Upper lobe of left lung (tissue), 6 donors: ENCODE measurements at places on chromosomes 1 and 21.

DNA sequence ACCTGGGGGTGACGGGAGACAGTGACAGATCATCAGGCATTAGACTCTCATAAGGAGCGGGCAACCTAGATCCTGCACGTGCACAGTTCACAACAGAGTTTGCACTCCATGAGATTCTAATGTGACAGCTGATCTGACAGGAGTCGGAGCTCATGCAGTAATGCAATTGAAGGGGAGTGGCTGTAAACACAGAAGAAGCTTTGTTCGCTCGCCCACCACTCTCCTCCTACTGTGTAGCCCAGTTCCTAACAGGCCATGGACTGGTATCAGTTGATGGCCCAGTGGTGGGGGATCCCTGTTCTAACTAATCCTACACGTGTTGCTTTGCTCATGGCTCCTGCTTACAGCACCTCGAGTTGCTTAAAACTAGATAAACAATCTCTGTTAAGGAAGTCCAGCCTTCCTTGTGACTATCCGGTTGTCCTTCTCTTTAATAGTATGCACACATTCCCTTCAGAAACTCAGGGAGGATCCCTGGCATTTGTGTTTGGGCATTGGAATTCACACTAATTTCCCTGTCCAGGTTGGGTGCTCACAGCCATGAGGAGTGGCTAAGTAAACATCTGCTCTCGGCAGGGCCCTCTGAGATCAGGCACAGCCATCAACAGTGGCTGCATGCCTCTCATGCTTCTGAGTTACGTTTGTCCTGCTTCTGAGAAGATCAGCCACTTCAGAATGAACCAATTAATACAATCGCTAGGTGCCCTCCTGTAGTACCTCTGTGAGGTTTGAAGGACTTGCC lies 21.1 kb upstream of the F3 start:
- DNase-seq, result no peak

- DNase-seq, result no peak
Observed at GRCh38 chr1:93007941-93008577, 46.8 kb upstream of the DIPK1A start.

DNA sequence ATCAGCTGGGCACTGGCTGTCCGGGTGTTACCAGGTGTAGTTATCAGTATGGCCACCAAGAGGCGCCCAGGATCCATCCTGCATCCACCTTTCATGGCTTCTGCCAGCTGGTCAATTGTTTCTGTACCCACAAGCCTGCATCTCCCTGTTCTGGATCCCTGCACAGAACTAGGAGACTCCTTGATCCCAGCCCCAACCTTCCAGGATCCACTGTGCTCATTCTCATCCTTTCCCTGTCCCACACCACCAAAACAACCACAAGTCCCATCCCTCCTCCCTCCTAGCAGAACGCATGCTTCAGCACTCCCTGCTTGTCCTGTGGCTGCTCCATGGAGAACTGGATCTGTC lies 27.2 kb upstream of the FOXE3 start:
- DNase-seq, result peak; percentile 57

DNA sequence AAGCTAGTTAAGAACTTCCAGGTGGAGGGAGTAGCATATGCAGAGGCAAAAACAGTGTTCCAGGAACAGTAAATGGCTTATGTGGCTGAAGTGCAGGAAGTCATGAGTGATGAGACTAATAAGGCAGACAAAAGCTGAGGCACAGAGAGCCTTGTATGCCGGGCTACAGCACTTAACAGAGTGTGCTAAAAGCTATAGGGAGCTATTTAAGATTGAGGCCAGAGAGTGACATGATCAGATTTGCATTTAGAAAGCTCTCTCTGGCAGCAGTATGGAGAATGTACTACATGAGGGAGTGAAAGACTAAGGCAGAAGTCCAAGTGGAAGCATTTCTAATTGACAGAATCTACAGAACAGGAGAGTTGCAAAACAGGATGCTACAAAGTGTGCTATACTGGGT lies 38.6 kb downstream of the WASF2 start:
- no peak for DNase-seq

DNA sequence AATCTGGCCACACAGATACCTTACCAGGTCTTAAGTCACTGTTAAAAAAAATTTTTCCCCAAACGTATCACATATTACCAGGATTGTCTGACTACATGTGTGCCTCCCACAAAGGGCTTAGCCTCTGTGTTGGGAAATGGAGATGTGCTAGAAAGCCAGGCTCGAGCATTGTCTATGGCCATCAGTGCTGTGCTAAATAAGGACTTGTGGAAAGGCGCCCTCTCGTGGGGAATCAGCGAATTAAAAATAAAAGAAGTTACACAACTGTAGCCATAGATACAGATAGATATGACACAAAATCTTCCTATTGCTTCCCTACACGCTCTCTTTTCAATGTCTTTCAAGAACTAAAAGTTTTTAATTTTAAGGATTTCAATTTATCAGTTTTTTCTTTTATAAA lies 47.5 kb upstream of the CRNN start:
- DNase-seq, result no peak

GRCh38 chr1:153791648-153792253 lies 16.5 kb downstream of the SLC27A3 start:
- DNase-seq, result peak; percentile 48

- no peak for DNase-seq
Observed at GRCh38 chr21:45629046-45629981, 14.2 kb upstream of the PCBP3 start.

DNA sequence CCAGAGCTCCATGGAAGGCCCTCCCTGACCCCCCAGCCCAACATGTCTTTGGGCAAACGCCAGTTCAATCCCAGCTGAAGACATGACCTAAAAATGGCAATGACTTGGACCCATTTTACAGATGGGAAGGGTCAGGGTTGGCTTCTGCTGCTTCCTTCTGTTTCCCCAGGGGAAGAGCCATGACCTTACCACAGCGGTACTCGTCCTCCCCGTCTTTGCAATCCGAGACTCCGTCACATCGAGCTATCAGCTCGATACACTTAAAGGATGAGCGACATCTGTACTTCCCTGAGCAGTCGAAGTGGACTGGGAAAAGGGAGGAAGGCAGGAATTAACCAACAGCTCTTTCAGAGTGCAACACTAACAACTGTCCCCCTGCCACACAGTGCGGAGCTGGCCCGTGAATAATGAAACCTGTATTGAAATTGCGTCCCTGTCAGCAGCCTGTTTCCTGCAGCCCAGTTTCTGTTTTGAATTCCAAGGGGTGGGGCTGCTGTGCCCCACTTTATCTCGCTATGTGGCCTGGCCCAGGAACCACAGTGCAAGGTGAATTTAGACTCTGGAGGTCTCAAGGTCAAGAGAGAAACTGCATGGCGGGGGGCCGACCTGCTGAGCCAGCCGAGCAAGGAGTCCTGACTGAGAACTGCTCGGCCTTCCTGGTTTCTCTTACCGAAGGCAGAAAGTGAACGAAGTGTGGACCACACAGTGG lies 7.0 kb downstream of the TMPRSS3 start:
- DNase-seq, result no peak

GRCh38 chr21:21436012-21436534 lies 437.9 kb downstream of the NCAM2 start:
- no peak for DNase-seq

DNA sequence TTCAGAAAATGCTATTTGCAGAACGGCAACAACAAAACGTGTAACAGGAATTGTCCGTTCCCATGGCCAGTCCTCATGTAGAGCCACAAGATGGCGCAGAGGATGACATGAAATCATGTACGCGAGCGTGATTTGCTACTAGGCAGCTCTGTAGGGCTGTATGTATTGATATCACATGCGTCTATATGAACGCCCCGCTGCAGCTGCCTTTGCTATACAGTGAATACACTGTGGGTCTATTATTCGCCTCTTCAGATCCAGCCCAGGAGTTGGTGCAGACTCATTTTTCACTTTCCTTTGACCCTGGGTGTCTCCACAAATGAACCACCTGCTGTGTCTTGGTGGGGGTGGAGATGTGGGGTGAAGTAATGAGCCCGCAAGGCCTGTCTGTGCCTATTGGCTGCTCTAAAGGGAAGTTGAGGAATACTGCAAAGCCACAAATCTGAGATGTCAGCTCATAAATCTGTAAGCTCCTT lies 361.5 kb downstream of the KIF26B start:
- no peak for DNase-seq

- DNase-seq, result peak; percentile 28
Observed at GRCh38 chr1:172699111-172699510, 40.2 kb downstream of the FASLG start.

- no peak for DNase-seq
Observed at GRCh38 chr1:196387766-196388165, 220.5 kb downstream of the KCNT2 start.

DNA sequence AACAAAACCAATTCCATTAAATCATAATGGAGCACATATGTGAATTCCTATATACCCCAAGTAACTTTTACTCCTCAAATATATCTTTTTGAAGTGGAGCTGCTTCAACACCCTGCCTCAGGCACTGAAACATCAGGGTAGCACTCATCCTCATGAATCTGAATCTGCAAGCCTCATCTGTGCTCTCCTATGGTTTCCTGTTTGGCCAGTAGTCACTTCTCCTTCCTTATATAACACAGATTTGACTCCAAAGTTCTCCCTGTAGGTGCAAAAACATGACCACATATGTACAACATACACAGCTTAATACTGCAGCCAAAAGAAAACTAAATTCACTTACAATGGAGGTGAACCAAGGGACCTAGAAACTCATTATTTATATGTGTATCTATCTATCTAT lies 7.2 kb downstream of the TRIT1 start:
- no peak for DNase-seq

- DNase-seq, result no peak
Observed at GRCh38 chr1:165988817-165989216, 161.4 kb downstream of the UCK2 start.

- no peak for DNase-seq
Observed at GRCh38 chr21:23578027-23578426, 2029.3 kb downstream of the MRPL39 start.

- no peak for DNase-seq
Observed at GRCh38 chr1:69228501-69228900, 339.2 kb upstream of the LRRC7 start.

- peak; percentile 79 for DNase-seq
Observed at GRCh38 chr1:3530926-3531818, 76.7 kb downstream of the ARHGEF16 start.

GRCh38 chr1:96771847-96772246 lies 50.3 kb downstream of the PTBP2 start:
- no peak for DNase-seq

GRCh38 chr1:235253219-235253962 lies 74.6 kb downstream of the ARID4B start:
- no peak for DNase-seq

GRCh38 chr1:111990026-111990877 lies 784 bp upstream of the KCND3 start:
- no peak for DNase-seq

DNA sequence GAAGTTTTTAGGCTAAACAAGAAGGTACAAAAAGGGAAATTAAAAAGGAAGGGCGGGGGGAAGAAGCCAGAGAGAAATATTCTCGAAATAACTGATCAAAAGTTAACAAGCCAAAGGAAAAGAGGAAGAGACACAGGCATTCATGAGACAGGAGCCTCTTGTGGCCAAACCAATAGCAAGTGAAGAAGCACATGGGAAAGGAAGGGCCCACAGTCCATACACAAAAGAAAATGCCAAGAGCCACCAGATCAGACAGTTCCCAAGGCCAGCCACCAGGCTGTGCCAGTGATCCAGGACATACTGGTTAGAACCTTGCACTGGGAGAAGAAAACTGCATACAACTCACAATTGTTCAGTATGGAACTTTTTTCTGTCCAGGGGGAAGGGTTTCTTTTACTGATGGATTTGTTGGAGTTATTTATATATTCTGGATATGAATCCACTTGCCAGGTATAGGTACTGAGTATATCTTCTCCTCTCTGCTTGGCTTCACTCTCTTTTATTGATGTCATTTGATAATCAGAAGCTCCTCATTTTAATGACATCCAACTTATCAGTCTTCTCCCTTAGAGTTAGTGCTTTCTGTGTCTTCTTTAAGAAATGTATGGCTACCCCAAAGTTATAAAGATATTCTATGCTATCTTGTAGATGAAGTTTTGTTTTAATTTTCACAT lies 76.8 kb downstream of the CD46 start:
- no peak for DNase-seq

GRCh38 chr1:112446411-112446810 lies 50.4 kb downstream of the CTTNBP2NL start:
- DNase-seq, result no peak

GRCh38 chr1:110218739-110219138 lies 8.6 kb downstream of the KCNC4 start:
- no peak for DNase-seq

DNA sequence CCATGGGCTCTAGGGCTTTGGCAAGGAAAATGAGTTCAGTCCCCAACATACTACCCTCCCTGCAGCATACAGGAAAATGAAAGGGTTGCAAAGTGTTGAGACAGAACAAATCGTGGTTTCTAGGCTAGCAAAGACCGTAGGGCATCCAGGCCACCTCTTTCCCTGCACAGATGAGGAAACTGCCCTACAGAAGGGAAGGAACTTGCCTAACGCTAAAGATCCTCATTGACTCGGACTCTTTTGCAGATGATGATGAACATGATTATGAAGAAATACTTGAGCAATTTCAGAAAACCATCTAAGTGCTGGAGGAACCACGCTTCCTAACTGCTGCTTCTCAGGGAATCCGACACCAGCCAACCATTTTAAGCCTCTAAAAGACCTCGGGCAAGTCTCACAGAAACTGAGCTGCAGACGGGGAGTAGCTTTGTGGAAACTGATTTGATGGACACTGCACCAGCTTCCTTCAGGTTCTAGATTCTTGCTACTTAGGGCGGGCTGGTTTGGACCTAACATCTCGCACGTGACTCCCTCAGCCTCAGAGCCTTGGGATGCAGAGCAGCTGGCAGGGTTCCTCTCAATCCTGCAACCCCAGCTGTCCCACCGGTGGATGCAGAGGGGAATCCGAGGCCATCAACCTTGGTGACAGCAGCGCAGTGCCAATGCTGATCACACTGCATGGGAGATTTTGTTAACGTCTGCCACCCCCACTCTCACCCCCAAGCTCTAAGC lies 13.4 kb downstream of the THEMIS2 start:
- no peak for DNase-seq

- DNase-seq, result no peak
Observed at GRCh38 chr1:110896090-110896489, 23.1 kb downstream of the CD53 start.

GRCh38 chr1:27011058-27011764 lies 1.4 kb downstream of the TENT5B start:
- peak; percentile 89 for DNase-seq

GRCh38 chr1:58307431-58307830 lies 239.1 kb downstream of the OMA1 start:
- no peak for DNase-seq
